Left ventricle myocardium inferior (tissue), 1 donor: ENCODE measurements at places on chromosomes 6 and 20. TPM values are rescaled to one million over a fixed set of nuclear protein-coding genes. Genes with fewer than 3 reads are reported as not detected.

Gene ZBTB46
- 13.6 TPM for total RNA-seq

Gene RGS17
- total RNA-seq, result 0.16 TPM

Gene DCDC2
- total RNA-seq, result not detected

Gene LPIN3
- total RNA-seq, result 19.9 TPM

Gene SLC17A2
- not detected for total RNA-seq

Gene PTGIS
- total RNA-seq, result 26.3 TPM

Gene FRK
- 11.2 TPM for total RNA-seq

Gene AURKA
- 7.8 TPM for total RNA-seq

Gene LY6G6C
- total RNA-seq, result not detected

Gene IPCEF1
- total RNA-seq, result 1.7 TPM

Gene TRERF1
- 1.4 TPM for total RNA-seq
